ENCODE measurements at places on chromosomes 6 and 20.

DNA sequence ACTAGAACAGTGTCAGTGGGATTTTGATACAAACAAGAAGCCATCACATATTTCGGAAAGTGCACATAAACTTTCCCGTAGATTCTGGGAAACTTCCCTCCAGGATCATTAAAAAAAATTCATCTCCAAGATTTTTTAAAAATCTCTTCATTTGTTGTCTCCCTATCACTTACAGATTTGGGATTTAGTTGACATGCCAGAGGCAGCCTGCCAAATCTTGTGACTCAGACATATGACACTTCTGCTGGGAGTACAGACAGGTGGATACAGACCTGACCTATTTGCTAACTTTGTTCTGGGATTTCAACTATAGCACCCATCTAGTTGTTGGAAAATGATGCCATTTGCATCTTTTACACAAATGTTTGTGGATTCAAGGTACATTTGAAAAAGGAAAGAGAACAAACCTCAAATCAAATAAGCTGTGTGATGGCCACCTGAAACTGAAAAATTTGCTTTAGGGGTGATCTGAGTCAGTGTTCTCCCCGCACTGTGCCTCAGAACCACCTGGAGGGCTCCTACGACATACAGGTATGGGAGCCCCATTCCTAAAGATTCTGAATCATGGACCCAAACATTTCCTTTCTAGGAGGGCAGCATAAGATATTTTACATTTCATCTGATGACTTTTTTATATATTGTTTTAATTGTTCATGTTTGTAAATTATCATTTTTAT, 21.9 kb upstream of the CD2AP start:
- peak; percentile 21 for DNase-seq

GRCh38 chr20:56985066-56985685, 281.3 kb downstream of the BMP7 start:
- peak; percentile 72 for DNase-seq

DNA sequence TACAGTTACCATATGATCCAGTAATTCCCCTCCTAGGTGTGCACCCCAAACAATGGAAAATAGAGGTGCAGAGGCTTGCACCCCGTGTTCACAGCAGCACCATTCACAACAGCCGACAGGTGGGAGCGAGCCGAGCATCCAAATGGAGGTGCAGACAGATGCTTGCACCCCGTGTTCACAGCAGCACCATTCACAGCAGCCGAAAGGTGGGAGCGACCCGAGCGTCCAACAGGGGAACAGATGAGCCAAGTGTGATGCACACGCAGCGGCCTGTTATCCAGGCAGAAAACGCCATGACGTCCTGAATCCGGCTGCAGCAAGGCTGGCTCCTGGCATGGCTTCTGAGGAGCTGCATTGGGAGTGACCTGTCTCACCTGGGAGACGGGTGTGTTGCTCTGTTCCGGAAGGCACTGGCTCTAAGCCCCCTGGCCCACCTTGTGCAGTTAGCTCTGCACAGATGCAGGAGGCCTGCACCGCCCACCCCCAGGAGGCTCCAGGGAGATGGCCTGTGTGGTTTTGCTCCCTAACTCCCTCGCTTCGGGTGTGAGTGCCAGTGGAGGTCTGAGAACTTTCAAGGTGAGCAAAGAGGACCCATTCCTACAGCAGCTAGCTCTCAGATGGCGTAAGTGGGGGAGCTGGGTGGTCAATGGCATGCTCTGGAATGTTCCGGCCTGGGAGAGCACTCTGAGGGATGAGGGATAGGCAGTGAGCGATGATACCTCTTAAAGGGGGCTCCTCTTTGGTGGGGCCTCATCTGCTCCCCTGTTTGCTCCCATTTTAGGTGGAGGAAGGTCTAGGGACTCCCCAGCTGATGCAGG, 47.8 kb upstream of the FRMD1 start:
- no peak for DNase-seq

GRCh38 chr6:89023591-89024441, 56.7 kb upstream of the PNRC1 start:
- peak; percentile 30 for DNase-seq

GRCh38 chr20:38209054-38209675, 44.1 kb upstream of the TGM2 start:
- DNase-seq, result no peak

DNA sequence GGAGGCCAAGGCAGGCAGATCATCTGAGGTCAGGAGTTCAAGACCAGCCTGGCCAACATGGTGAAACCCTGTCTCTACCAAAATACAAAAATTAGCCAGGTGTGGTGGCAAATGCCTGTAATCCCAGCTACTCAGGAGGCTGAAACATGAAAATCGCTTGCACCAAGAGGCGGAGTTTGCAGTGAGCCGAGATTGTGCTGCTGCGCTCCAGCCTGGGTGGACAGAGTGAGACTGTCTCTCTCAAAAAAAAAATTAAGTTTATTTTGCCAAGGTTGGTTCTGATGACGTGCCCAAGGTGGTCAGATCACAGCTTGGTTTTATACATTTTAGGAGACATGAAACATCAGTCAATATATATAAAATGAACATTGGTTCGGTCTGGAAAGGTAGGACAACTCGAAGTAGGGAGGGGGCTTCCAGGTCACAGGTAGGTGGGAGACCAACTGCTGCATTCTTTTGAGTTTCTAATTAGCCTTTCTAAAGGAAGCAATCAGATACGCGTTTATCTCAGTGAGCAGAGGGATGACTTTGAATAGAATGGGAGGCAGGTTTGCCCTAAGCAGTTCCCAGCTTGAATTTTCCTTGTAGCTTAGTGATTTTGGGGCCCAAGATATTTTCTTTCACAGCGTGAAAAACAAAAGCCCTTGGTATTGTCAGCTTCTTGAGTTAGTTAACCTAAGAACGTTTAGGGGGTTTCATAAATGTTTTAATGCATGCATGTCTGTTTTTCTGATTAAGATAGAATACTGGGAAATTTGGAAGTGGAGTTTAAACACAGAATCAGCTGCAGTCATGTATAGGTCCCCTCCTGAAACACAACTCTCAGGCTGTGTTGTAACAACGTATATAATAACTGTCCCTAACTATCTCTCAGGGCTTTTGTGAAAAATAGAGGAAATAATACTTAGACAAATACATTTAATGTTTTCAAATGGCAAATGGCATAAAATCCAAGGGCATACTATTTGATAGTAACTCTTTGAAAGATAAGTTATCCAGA, 16.7 kb downstream of the ACOT13 start:
- DNase-seq, result no peak

- DNase-seq, result no peak
Observed at GRCh38 chr6:107970255-107970654, 12.2 kb upstream of the SEC63 start.

DNA sequence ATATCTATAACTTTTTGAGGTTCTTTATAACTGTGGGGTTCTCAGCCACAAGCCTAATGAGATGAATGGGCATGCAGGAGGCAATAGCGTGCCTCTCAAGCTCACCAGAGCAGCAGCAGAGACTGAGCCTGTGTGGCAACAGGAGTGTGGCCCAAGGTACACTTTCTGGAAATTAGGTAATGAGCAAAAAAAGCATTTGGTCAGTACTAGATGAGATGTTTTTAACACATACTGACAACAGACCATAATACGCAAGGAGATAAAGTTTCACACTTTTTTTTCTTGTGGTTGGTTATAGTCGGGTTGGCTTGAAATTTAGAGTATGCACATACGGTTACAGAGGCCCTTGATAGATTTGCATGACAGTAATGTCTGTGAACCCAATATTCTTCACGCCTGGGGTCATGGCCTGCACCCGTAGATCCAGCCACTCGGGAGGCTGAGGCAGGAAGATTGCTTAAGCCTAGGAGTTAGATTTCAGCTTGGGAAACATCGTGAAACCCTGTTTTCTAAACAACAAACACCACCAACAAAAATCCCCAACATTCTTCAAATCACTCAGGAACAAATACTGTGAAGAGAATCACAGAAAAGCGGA, 300.1 kb downstream of the GMDS start:
- DNase-seq, result no peak

GRCh38 chr6:37845026-37845911, 25.7 kb downstream of the ZFAND3 start:
- DNase-seq, result peak; percentile 15

DNA sequence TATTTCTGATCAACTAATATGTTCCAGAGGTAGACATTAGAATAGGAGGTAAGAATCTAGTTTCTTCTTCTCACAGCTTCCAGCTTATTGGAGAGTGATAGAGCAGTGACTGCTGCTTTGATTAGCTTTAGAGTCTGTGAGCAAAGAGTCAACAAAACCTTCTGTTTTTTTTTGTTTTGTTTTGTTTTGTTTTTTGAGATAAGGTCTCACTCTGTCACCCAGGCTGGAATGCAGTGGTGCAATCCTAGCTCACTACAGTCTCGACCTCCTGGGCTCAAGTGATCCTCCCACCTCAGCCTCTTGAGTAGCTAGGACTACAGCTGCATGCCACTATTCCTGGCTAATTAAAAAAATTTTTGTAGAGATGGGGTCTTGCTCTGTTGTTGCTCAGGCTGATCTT, 39.3 kb downstream of the TSBP1 start:
- DNase-seq, result no peak

DNA sequence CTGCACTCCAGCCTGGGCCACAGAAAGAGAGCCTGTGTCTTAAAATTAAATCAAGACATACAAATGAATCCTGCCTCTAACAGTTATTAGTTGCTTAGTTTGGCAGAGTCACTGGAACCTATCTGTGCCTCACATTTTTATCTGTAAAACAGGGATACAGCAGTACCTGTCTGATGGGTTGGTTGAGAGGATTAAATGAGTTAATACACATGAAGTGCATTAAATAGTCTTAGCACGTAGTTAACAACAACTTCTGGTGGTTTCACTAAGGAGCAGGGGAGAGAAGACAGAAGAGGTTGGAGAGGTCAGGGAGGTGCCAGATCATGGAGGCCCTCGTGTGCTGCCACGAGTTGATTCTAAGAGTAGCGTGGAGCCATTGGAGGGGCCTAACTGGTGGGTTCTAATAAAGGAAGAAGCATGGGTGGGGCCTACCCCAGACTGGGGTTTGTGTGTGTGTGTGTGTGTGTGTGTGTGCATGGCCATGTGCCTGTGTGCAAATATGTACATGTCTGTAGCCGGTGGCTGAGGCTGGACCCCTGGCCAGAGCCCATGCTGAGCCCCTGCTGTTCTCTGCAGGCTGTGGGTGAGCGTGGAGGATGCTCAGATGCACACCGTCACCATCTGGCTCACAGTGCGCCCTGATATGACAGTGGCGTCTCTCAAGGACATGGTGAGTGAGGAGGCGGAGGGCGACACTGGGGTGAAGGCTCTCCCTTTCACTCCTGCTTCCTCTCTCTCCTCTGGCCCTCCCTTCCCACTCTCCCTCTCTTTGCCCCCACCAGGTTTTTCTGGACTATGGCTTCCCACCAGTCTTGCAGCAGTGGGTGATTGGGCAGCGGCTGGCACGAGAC, 9.1 kb downstream of the RBCK1 start:
- no peak for DNase-seq

GRCh38 chr6:113182370-113183141, 674.6 kb upstream of the MARCKS start:
- DNase-seq, result peak; percentile 44

GRCh38 chr6:54072635-54073313, 38.5 kb upstream of the MLIP start:
- DNase-seq, result no peak

Data from mammary epithelial cell (primary cell).